Retinal pigment epithelial cell (primary cell): ENCODE measurements at places on chromosomes 5 and 9.

GRCh38 chr9:71643330-71643729 is 125.0 kb downstream of the CEMIP2 start:
- no peak for DNase-seq

- DNase-seq = no peak
Observed at GRCh38 chr5:95734187-95734586, 3.1 kb downstream of the RHOBTB3 start.

- DNase-seq = no peak
Observed at GRCh38 chr9:120916588-120916987, 10.0 kb downstream of the TRAF1 start.

DNA sequence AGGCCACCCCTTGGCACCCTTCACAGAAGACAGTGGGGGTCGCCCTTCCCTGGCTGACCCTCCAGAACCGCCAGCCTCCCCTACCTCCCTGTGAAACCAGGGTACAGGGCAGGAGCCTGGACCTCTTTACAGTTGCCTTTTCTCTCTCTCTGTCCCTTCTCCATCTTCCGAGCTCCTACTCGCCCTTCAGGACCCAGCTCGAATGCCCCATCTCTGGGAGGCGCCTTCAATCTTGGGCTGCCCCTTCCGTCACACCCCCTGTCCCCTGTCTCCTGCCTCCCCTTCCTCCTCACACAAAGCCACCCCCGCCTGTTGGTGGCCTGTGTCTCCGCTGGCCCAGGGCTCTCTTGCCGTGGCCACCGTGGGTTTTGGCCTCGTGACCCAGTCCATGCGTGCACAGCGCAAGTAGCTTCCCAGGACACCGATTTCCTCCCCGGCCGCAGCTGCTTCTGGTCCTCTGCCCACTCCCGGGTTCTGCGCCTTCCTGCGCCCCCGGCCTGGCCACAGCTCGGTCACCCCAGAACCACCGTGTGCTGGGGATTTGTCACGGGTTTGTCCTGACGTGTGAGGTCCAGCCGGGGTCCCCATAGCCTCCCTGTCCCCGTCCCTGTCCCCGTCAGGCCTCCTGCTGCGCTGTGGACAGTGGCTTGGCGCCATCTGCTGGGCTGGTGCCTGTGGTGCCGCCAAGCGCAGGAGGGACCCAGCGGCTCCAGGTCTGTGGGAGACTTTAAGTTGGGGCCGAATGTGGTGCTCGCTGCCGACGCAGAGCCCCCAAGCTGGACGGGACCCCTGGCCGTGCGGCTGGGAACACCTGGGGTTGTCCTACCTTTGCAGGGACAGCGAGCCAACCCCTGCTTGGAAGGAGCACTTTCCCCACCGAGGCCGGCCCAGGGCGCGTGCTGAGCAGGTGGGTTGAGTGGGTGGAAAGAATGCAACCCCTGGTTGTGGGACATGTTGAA is 4.0 kb upstream of the TMEM250 start:
- DNase-seq = no peak

- peak; percentile 3 for DNase-seq
Observed at GRCh38 chr9:73916016-73916673, 581.0 kb upstream of the RORB start.

- DNase-seq = no peak
Observed at GRCh38 chr5:134174841-134175839, 1.6 kb downstream of the SKP1 start.

DNA sequence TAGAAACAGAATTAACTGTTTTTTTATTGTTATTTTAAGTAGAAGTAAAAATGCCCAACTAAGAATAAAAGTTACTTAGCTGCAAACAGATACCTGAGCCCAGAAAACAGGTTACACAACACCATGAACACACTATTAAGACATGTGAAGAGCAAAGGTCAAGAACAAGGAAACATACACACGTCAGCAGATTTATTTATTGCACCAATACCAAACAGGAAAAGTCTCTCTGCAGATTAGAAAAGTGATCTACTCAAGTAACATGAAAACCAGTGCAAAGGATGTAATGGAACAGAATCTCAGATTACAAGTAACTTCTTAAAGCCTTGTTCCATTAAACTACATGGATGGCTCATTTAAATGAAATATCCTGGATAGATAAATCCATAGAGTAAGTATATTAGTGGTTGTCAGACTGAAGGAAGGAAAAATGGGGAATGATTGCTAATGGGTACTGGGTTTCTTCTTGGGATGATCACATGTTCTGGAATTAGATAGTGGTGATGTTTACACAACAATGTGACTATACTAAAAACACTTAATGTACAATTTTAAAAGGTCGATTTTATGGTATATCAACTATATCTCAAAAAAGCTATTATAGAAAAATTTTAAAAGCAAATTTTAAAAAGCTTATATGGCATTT is 6.1 kb downstream of the SAR1B start:
- no peak for DNase-seq

- no peak for DNase-seq
Observed at GRCh38 chr9:97873425-97873824, 20.4 kb downstream of the FOXE1 start.

DNA sequence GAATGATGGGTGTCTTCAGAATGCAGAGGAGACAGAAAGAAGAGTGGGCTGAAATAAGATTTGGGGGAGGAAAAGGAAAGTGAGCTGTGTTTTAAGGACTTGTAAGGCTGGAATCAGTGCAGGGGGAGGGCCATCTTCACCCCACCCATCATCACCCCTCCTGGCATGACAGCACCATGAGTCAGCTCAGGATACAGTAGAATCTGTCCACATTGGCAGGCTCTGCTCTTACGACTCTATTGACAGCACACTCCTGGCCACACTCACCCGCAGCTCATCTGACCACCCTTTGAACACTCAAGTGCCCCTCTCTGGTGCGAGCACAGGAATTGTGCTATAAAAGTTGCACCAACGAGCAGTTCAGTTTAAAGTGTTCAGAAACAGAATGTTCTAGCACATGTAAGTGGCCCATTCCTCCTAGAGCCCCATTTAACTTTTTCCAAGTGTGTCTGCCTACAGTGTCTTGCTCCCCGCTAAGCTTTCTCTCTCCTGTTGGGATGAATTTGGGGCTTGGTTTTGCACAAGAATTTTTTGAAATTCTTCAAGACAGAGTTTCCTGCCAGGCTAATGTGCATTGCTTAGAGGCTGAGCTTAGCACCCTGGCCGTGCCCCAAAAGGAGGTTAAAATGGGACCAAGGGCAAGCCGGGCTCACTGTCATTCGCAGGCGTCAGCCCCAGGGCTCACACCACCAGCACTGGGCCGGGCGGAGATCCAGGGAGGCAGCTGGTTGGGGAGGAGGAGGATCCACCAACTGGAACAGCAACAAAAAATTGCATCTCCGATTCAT is 12.0 kb downstream of the ADRA1B start:
- no peak for DNase-seq

DNA sequence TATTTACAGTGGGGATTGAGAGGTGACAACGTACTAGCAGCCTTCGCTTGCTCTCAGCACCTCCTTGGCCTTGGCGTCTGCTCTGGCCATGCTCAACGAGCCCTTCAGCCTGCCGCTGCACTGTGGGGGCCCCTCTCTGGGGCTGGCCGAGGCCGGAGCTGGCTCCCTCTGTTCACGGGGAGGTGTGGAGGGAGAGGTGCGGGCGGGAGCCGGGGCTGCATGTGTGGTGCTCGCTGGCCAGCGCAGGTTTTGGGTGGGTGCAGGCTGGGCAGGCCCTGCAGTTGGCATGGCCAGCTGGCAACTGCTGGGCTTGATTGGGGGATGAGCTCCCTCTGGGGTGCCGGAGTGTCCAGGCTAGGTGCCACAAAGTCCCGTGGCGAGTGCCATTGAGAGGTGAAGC is 5.8 kb upstream of the DMRTA1 start:
- no peak for DNase-seq

DNA sequence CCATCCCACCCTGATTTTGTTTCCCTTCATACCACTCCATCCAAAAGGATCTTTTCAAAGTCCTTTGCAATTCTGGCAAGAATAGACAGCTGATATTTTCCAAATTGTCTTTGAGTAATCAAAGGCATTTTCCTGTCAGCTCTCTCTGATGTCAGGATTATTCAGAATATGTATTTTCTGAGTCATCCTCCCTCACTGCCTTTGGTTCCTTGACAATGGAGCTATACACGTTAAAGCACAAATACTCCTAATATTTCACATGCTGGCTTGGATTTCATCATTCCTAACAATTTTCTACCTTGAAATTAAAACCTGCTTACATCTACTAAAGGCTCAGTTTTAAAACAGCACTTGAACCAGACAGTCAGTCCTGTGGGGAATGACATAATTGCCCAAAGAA is 379.4 kb downstream of the GADD45G start:
- DNase-seq = no peak

GRCh38 chr9:130824643-130825350 is 10.3 kb upstream of the ABL1 start:
- DNase-seq = no peak

GRCh38 chr5:68798877-68799843 is 294.7 kb upstream of the SLC30A5 start:
- DNase-seq = no peak

DNA sequence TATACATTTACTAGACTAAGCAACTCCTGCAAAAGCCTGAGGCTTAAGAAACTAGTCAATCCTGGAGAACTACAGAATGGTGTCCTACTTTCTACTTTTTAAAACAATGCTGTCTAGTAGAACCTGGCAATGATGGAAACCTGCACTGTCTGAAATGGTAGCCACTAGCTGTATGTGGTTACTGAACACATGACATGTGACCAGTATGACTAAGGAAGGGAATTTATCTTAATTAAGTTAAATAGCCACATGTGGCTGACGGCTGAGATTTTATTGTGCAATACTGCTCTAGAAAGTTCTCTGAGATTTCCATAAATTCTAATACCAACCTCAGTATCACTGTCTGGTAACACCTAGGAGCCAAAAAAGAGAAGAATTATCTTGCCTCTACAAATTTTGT is 44.9 kb upstream of the RAPGEF6 start:
- peak; percentile 51 for DNase-seq

DNA sequence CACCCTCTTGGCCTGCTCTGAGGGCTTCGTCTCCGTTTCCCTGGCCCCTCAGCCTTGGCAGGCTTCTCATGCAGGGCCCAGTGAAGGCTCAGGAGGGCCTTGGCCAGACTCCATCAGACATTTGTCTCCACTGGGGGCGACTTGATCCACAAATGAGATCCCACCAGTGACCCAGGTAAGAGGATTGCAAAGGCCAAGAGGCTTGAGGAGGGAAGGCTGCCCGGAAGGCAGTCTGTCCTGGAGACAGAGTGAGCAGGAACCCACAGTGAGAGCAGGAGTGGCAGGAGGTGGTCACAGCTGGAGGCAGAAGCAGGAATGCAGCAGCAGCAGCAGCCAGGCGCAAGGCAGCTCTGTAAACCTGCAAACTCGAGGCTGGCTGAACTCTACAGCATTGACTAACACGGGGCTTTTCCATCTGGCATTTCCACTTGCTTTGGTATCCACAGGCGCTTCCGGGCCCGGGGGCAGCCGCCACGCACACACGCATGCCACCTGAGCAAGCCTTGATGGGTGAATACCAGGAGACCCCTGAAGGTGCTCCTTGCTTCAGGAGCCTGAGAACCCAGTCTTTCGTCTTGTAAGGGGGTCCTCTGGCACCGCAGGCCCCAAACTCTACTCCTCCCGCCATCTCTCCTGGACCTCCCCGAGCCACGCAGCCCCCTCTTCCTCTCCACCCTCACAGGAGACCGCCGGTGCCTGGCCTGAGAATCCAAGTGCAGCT is 14.7 kb downstream of the MGAT1 start:
- no peak for DNase-seq

GRCh38 chr5:126794157-126794828 is 17.4 kb downstream of the LMNB1 start:
- no peak for DNase-seq

GRCh38 chr9:125561509-125562148 is 145.4 kb downstream of the MAPKAP1 start:
- no peak for DNase-seq

DNA sequence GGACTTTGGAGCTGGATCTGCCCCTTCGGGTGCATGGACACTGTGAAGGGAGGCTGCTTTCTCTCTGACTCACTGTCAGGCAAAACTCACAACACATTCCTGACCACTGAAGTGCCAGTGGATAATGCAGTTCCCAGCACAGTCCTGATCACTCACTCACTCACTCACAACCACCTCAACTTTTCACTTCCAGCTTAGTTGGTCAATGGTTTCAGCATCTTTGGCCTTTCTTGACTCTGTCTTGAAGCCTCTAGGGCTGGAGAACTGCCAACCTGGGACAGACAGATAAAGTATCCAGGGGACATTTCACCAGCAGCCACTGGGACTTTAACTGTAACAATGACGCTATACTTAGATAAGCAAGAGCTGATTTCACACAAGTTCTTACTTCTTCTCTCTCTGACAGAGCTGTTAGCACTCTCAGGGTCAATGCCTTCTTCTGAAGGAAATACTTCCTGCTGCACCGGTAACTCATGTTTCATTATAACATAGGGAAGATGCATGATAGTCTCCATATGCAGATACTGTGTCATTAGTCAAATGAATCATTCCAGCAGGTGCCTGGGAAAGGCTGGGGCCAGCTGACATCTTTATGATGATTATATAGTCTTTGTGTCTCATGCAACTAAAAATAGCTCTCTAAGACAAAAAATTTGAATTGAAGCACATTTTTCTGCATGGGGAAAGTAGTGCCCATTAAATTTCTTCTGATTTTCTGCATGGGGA is 499.0 kb downstream of the SEMA5A start:
- peak; percentile 77 for DNase-seq

DNA sequence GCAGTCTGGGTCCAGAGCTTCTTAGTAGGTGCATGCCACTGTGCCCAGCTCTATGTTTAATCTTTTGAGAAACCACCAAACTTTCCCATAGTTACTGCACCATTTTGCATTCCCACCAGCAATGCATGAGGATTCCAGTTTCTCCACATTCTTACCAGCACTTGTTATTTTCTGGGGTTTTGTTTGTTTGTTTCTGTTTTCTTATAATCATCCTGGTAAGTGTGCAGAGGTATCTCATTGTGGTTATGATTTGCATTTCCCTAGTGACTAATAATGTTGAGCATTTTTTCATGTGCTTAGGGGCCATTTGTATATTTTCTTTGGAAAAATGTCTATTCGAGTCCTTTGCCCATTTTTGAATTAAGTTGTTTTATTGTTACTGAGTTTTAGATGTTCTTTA is 11.4 kb downstream of the FOXE1 start:
- DNase-seq = no peak

- DNase-seq = no peak
Observed at GRCh38 chr5:115100319-115100955, 69.3 kb downstream of the TRIM36 start.

GRCh38 chr5:136210259-136210658 is 17.3 kb upstream of the SMIM32 start:
- no peak for DNase-seq

DNA sequence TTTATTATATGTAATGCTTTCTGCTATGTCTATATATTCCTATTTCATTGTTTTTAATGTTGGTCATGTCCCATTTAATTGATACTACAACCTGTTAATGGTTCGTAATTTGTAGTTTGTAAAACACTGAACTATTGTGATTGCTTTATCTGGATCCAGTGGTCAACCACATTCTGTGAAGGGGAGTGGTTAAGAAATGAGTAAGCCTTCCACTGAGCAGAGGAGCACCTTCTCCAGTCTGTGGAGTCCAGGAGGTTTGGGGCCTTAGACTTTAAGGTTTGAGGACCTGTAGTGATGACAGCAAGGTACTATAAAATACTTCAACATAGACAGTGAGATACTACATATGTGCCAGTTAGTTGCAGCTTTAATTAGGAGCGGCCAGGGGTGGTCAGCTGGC is 67.7 kb upstream of the RAD23B start:
- DNase-seq = no peak
